ENCODE measurements at places on chromosomes 5 and 9. TPM values are rescaled to one million over a fixed set of nuclear protein-coding genes. Genes with fewer than 3 reads are reported as not detected.

AGXT2 gene
- not detected for total RNA-seq

PTCD2 gene
- total RNA-seq: 9.3 TPM

PDLIM4 gene
- 70.9 TPM for total RNA-seq

CNTFR gene
- total RNA-seq: 4.2 TPM

FOXD4L3 gene
- total RNA-seq: not detected

EDIL3 gene
- total RNA-seq: 154 TPM

SV2C gene
- 0.33 TPM for total RNA-seq

CTXN3 gene
- total RNA-seq: not detected

OGN gene
- 318 TPM for total RNA-seq

DRD1 gene
- total RNA-seq: 0.45 TPM

AJM1 gene
- 6.2 TPM for total RNA-seq

ADAMTS6 gene
- 11.5 TPM for total RNA-seq

TESK1 gene
- 58.2 TPM for total RNA-seq

TEX10 gene
- 10.6 TPM for total RNA-seq

CCL27 gene
- total RNA-seq: not detected

UNC5A gene
- total RNA-seq: not detected

PCDHGB7 gene
- 12.7 TPM for total RNA-seq

NMUR2 gene
- total RNA-seq: not detected

FYB1 gene
- total RNA-seq: 45.8 TPM

BAG1 gene
- total RNA-seq: 82.0 TPM

FAM153A gene
- total RNA-seq: 1.0 TPM

SETX gene
- 53.0 TPM for total RNA-seq
